ENCODE measurements at places on chromosomes 2 and 18. TPM values are rescaled to one million over a fixed set of nuclear protein-coding genes. Genes with fewer than 3 reads are reported as not detected.
A peak's percentile ranks its signal among the peaks of the same experiment; 100 is the strongest.

GRCh38 chr2:200484934-200485333, 24.9 kb downstream of the KCTD18 start:
- peaks cover 11% of the 10 kb centered on the region for H3K4me1 ChIP-seq
- no peak overlapping the region for H3K27ac ChIP-seq
- no peak for DNase-seq
- H3K27me3 ChIP-seq = no peaks in the 10 kb centered on the region
- no peaks in the 10 kb centered on the region for H3K36me3 ChIP-seq
- no peak overlapping the region for H3K4me3 ChIP-seq

The STEAP3 gene
- 11.2 TPM for total RNA-seq

GRCh38 chr2:179855673-179856072, 5.7 kb downstream of the ZNF385B start:
- H3K4me3 ChIP-seq = no peak overlapping the region
- H3K27ac ChIP-seq = no peak overlapping the region
- H3K36me3 ChIP-seq = no peaks in the 10 kb centered on the region
- H3K4me1 ChIP-seq = no peaks in the 10 kb centered on the region
- no peak for DNase-seq
- H3K27me3 ChIP-seq = peaks cover 49% of the 10 kb centered on the region

DNA sequence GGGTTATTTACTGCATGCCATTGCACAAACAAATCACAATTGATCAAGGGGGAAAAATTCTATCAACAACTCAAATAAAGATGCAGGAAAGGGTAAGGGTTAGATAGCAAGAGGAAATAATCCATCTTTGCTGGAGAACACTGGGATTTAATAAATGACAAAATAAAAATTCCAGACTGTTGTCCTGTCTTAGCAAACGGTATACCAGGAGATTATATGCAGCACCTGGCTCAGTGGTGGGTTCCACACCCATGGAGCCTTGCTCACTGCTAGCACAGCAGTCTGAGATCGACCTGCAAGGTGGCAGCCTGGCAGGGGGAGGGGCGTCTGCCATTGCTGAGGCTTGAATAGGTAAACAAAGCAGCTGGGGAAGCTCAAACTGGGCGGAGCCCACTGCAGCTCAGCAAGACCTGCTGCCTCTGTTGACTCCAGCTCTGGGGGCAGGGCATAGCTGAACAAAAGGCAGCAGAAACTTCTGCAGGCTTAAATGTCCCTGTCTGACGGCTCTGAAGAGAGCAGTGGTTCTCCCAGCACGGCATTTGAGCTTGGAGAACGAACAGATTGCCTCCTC, 296.5 kb upstream of the THSD7B start:
- no peaks in the 10 kb centered on the region for H3K36me3 ChIP-seq
- H3K4me1 ChIP-seq = no peaks in the 10 kb centered on the region
- peak; percentile 16 for DNase-seq
- no peaks in the 10 kb centered on the region for H3K27me3 ChIP-seq
- H3K4me3 ChIP-seq = no peak overlapping the region
- H3K27ac ChIP-seq = no peak overlapping the region

The CDH19 gene
- not detected for total RNA-seq

Data from hepatocyte (in vitro differentiated cells).